ENCODE measurements at places on chromosomes 12 and 14. TPM values are rescaled to one million over a fixed set of nuclear protein-coding genes. Genes with fewer than 3 reads are reported as not detected.

GRCh38 chr12:6928022-6928702 lies 403 bp downstream of the ATN1 start:
- no peak for DNase-seq

DNA sequence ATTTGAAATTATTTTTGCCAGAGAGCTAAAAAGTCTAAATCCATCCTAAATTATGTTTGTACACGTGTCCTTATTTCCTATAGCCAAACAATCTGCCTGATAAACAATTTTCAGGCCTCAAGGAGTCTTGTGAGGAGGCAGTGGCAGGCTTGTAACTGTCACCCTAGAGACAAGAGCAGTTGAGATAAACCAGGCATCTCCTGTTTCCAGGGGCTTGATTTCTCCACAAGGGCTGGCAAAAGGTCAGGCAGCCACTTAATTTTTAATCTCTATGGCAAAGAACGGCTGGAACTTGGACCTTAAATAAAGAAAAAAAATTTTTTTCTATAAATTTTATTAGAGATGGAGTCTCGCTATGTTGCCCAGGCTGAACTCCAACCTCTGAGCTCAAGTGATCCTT lies 15.5 kb downstream of the PKP2 start:
- no peak for DNase-seq

- no peak for DNase-seq
These were observed 258.6 kb downstream of the KTN1 start for GRCh38 chr14:55838529-55839052.

Gene SOCS2
- polyA plus RNA-seq = 29.5 TPM

Gene P3H3
- polyA plus RNA-seq = 22.7 TPM

GRCh38 chr12:32158525-32158924 lies 51.9 kb downstream of the BICD1 start:
- DNase-seq = no peak

DNA sequence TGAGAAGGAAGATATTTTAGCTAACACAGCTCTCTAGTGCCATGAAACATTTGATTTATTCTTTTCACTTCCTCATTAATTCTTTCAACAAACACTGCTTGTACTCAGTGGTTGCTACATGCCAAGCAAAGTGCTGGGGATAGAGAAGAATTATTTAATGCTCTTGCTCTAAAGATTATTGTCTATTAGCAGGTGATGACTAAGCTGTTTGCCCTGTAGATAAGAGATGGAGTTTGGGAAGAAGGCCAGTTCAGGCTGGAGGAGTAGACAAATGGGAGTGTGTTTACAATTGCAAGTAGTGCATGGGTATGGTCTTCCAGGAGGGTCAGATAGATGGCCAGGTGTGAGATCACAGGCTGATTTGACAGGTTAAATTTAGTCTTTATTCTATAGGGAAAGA lies 99.8 kb upstream of the SEL1L start:
- DNase-seq = no peak

- DNase-seq = no peak
These were observed 35.5 kb upstream of the PRPF39 start for GRCh38 chr14:45048385-45048784.

DNA sequence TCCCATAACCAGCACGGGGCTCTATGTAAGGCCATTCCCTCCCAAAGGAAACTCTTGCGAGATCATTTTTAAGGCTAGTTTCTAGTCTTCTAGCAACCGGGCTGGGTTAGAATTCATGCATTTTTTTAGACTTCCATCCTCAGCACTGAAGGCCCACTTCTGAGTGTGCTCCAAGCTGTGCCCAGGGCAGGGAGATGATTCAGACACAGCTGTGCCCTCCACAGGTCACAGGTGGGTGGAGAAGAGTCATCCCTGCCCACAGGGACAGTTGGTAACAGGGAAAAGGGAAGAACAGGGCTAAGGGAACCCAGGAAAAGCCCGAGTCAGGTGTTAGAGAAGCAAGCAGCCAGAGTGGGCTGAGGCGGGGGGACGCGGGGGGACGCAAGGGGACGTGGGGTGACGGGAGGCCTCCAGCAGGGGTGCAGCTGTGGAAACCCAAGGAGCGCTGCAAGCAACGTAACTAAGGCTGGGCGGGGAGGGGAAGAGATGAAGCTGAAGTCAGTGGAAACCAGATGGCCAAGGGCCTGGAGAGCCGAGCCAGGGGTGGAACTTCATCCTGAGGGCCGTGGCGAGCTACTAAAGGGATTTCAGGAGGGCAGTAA lies 27.2 kb upstream of the PPP2R5C start:
- no peak for DNase-seq

DNA sequence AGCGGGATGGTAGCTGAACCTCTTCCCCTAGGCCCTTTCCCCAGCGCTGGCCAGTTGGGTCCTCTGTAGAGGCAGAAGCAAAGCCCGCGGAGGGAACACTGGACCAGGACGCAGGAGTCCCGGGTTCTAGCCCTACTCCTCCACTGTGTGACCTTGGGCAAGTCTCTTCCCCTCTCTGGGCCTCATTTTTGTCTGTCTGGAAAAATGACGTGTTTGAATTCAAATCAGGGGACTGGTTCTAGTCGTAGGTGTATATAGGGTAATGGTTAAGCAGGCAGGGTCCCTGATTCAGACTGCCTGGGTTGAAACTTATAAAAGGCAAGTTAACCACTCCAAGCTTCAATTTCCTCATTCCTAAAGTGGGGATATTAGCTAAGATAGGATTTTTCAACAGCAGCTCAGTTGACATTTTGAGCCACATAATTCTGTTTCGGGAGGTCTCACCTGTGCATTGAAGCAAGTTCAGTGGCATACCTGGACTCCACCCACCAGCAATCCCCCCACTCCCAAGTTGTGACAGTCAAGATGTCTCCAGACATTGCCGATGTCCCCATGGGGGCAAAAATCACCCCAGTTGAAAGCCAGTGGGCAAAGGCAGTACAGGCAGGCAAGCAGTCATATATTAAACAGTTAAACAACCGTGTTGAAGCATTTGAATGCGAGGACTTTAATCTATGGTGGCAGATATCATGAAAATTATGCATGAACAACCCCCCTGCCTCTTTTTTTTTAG lies 899 bp downstream of the TPCN1 start:
- no peak for DNase-seq

Gene TBC1D30
- polyA plus RNA-seq = 21.1 TPM

Gene PRB2
- polyA plus RNA-seq = not detected

GRCh38 chr12:22172501-22172900 lies 126.5 kb downstream of the CMAS start:
- DNase-seq = no peak

DNA sequence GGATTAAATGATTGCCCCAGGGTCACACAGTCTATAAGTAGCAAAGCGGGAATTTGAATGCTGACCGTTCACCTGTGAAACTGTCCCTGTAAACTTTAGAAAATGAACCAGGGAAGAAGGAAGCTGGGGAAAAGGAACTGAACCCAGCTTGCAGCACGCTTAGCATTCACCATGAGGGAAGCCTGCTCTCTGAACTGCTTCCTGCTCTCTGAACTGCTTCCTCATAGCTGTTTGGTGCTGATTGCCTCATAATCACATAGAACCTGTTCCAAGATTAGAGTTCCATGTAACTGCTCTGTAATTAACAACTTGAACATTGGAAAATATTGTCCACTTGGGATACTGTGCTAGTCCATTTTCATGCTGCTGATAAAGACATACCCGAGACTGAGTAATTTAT lies 1504.8 kb upstream of the TMEM132C start:
- DNase-seq = no peak

GRCh38 chr12:126233625-126234024 lies 1168.4 kb downstream of the AACS start:
- DNase-seq = no peak

All from spinal cord (tissue), 10 donors.